Left forelimb (tissue), 1 donor: ENCODE measurements at places on chromosomes 12 and 14.

DNA sequence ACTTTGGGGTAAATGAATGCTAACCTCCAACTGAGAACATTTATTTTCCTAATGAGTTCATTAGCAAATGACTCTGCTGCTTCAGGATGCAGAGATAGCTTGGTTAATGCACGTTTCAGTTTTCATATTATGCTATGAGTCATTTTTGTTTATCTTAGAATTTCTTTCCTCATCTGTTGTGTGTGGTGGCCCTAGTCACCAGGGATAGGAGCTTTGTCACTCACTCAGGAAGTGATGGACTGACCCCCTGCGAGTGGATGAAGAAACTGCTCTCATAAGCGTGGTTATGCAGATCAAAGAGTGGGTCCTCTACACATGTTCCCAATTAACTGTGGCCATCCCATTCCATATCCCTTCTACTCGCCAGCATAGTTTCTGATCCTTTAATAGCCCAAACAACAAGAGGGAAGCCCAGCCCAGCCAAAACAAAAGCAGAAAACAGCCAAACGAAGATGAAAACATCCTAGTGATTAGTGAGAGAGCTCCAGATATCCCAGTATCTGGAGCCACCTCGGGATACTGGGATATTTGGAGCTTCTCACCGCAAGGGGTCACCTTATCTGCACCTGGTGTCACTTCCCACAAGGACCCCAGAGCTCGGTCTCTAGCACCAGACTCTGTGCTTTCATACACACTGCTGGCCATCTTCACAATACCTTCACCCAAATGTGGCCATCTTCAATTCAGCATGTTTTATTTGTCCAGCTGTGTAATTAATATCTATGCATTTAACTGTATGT, 8.6 kb downstream of the TC2N start:
- no peak for DNase-seq

DNA sequence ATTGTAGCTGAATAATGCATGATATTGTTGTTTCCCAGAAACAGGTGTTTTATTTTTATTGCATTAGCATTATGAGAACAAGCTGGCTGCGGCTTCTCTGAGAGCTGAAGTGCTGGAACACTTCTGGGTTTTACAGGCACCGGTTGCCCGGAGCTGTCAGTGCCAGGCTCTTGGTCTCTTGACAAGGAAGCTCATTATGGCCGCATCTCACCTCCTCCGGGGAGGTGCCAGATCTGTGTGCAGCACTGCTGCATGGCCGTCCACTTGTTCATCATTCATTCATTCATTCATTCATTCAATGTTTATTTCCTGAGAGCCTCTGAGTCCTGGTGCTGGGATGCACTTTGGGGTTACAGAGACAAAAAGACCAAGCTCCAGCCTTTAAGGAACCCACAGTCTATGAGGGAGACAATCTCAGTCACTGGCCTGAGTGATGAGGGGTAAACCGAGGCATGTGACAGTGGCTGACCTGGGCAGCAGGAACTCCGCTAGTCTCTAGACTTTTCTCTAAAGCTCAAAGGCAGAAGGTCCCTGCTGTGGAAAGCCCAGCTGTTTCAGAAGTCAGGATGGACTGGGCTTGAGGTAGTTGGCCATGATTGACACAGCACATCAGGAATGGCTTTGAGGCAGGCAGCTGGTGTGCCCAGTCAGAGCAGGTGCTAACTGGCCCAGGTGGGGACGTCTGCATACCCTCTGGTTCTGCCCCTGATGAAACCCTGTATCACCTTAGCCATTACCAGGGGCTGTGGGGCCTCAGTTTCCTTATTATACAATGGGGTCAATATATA, 181.0 kb downstream of the ADGRD1 start:
- DNase-seq, result no peak

- no peak for DNase-seq
Measured at GRCh38 chr14:37796703-37797416, 201.4 kb downstream of the TTC6 start.

DNA sequence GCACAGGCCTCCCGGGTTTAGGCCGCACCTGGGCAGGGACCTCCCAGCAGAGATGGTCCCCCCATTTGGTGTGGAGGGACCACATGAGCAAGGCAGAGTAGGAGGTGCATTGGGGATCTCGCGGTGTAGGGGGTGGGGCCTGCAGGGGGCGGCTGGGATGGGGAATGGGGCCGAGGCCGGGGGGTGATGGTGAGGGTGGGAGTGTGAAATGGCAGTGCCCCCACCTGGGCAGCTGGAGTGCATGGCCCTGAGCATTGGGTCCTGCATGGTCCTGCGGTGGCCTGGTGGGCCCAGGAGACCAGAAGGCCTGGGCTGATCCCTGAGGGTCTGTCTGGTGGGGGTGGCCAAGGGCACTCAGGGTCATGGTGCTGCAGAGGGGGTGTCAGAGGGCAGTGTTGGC, 111.8 kb downstream of the KIF26A start:
- DNase-seq, result peak; percentile 51

DNA sequence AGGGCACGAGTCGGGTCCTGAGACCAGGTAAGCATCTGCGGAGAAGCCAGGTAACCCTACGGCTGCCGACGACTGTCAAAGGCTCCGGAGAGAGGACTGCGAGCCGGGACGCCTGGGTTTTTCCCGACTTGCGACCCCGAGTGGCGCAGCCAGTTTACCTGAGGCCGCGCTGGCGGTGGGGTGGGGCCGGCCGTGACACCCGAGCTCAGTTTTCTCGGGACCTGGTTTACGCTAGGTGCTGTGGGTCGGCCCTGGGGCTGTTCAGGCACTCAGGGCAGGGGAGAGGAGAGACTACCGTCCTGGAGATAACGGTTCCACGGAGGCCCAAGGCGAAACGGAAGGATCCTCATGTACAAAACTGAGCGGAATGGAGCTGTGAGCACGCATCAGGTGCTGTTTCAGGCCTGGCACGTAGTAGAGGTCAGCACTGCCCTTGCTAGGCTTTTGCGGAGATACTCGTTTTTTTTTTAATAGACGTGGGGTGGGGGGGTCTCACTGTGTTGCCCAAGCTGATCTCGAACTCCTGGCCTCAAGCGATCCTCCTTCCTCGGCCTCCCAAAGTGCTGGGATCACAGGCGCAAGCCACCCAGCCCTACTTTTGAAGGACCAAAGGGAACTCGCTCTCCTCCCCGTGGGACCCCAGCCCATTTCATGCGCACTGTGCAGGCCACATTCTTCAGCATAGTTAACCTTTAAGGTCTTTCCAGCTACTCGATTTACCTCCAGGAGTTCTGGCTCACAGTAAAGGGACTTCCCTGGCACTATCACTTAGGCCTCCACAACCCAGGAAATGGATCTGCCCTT, 471 bp downstream of the MTRFR start:
- no peak for DNase-seq

DNA sequence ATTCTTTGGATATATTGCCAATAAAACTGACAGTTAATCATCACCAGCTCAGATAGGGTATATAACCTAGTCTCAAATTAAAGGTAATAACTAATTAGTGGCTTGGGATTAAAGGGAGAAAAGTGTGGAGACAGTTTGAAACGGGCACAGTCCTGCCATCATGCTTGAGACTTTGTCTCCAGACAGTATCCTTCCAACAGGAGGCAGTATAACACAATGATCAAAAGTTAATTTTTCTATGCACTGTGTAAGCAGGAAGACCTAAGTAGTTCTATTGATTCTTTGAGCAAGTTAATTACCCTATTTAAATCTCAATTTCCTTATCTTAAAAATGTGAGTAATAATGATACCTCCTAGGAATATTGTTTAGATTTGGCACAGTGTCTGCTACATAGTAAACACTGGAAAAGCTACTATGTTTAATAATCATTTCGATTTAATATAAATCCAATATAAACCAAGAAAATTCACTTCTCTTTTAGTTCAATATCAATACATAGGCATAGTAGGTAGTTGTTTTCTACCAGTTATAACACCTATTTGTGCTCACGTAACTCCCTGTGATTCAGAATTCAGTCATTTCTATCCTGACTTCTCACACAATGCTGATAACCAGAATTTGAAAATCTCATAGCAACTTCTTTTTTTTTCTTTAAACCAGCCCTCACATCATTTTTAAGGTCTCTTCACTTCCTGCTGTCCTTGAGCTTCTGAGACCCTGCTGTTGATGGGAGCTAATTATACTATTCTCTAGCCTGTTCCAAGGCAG, 53.7 kb downstream of the GALNT4 start:
- no peak for DNase-seq

DNA sequence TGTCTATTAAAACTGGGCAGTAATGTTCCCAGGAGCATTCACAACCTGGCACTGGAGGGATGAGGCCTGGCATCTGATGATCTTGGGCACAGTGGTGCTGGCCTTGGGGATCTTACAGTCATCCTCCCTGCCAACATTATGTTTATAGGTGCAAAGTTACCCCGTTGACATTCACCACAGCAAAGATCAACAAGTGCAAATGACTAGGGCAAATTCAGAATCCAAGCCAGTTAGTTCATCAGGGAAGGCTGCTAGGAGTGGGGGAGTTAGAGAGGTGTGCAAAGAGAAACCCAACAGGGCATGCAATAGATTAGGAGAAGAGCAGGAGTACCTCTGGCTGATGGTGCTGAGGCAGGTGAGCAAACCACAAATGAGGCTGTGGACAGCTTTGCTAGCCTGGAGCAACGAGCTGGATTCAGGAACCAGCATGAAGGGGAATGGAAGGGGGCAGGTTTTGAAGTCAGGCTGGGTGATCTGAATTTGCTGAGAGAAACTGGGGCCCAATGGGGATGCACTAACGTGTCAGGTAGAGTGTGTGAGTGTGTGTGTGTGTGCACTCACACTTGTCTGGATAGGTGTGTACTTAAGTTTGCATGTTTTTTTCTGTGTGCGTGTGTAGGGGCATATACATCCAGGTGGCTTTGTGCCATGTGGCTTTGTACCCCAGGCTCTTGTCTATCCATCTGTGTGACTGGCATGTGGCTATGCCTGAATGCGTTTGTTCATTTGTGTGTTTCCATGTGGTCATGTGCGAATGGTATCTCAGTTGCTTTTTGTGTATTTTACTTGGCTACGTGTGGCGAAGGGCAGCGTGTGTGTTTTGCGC, 1.6 kb downstream of the CISTR start:
- DNase-seq, result peak; percentile 26

GRCh38 chr12:106594447-106594846, 11.6 kb downstream of the RFX4 start:
- DNase-seq, result no peak

GRCh38 chr12:93624595-93625294, 52.3 kb downstream of the SOCS2 start:
- DNase-seq, result no peak

DNA sequence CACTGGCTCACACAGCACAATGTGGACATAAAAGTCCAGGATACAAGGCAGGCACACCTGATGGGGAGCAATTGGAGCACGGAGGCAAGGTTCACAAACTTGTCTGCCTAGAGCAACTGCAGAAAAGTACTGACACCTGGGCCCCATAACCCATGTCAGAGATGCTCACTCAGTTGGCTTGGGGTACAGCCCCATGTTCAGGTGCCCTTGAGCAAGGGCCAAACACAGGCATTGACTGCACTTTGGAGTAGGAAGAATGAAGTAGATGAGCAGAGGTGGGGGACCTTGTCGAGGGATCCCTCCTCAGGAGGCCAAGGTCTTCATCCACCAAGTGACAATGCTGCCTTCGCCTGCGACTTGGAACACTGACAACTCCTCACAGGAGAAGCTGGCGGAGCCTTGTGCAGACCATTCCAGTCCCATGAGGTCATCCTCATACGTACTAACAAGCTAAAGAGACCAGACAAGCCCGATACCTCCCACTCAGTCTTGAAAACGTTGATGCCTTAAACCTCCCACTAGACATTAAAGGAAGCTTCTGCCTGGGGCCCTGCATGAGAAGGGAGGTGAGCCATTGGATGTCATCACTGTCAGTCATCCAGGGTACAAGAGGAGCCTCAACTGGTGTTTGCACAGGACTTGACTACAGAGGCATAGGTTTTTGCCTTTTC, 42.5 kb upstream of the C14orf180 start:
- peak; percentile 59 for DNase-seq

GRCh38 chr14:33282331-33283230, 343.9 kb downstream of the NPAS3 start:
- no peak for DNase-seq

DNA sequence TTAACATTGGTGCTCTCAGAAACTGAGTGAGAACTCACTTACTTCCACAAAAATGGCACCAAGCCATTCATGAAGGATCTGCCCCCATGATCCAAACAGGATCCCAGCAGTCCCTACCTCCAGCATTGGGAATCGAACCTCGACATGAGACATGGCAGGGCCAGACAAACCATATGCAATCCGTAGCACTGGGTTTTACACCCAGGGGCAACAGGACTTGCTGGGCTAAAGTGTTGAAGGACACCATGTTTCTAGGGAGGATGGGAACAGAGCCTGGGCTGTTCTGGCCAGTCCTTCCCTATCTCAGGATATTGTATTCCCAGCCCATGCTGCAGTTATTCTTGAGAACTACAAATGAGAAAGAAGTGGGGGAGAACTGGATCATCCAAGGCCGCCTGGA, 36.6 kb downstream of the SERPINA3 start:
- DNase-seq, result no peak

- no peak for DNase-seq
Measured at GRCh38 chr12:5723071-5723470, 222.0 kb downstream of the ANO2 start.

DNA sequence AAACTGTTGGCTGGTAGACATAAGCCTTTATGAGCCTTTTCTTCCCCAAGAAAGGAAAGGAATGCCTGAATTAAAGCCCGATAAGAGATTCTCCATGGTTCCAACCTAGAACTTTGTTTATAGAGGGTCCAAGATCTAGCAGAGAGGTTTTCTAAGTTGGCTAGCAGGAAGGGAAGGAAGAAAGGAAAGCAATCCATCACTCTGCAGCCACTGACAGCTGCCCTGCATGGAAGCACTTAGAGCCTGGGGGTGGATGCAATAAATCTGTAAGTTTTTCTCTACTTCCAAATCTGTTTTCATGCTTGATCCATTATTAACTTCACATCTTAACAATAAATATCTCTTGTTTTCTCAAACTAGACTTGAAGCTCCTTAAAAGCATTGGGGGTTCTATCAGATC, 224.4 kb downstream of the KSR2 start:
- no peak for DNase-seq

- DNase-seq, result no peak
Measured at GRCh38 chr12:104929977-104930376, 28.1 kb downstream of the SLC41A2 start.

DNA sequence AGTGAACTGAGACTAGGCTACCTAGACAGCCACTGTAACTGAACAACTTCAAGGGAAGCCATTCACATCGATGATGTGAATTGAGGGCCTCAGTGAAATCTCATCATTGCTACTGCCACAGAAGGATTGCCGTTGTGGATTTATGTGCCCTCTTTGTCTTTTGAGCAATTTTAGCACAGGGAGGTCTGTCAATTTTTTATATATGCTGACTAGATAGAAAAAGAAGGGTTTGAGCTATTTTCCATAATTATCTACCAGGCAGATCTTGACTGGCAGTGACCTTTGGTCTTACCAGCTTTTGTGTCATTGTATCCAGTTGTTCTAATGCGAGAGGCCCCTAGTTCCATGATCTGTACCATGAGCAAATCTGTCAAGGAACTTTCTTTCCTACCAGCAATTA, 179.4 kb downstream of the ERC1 start:
- DNase-seq, result no peak

GRCh38 chr12:110200124-110200417, 75.9 kb downstream of the IFT81 start:
- DNase-seq, result no peak

GRCh38 chr14:99627510-99628381, 17.2 kb upstream of the HHIPL1 start:
- DNase-seq, result no peak

GRCh38 chr12:130870442-130871285, 1.2 kb upstream of the RAN start:
- peak; percentile 69 for DNase-seq

- no peak for DNase-seq
Measured at GRCh38 chr12:3173008-3173553, 95.9 kb downstream of the TSPAN9 start.

- no peak for DNase-seq
Measured at GRCh38 chr14:24080888-24081738, 9.8 kb downstream of the CPNE6 start.
